ENCODE measurements at places on chromosomes 7 and 10. TPM values are rescaled to one million over a fixed set of nuclear protein-coding genes. Genes with fewer than 3 reads are reported as not detected.

FGL2 gene
- 11.5 TPM for total RNA-seq

DDC gene
- total RNA-seq: not detected

PCLO gene
- total RNA-seq: 3.8 TPM

HECW1 gene
- not detected for total RNA-seq

KIF11 gene
- total RNA-seq: 0.78 TPM

LRRC18 gene
- total RNA-seq: not detected

GHRHR gene
- total RNA-seq: not detected

PLCE1 gene
- total RNA-seq: 3.3 TPM

COL26A1 gene
- not detected for total RNA-seq

CTAGE6 gene
- total RNA-seq: 0.11 TPM

RNLS gene
- total RNA-seq: 22.5 TPM

FZD1 gene
- 8.6 TPM for total RNA-seq

AOAH gene
- total RNA-seq: 2.7 TPM

Measured in Right ventricle myocardium superior (tissue), 1 donor.